CD4-positive, alpha-beta T cell treated with Interleukin-17A for 4 hours (primary cell): ENCODE measurements at places on chromosomes 7 and 10.

DNA sequence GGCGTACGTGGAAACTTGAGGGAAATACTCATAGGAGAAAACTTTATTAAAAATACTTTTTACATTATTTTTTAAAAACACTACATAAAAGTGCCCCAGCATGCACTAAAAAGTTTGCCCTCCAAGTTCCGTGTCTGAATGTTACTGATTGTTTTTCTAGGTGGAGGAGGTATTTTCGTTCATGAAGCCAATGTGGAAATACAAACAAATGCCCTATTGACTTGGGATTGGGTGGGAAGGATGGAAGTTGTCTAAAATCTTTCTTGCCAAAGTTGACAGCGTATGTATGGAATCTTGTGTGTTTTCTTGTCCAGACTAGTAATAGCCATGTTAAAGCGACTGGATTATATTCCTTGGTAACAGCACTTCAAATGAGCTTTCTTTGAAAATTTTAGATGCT lies 1.2 kb downstream of the PROSER2 start:
- no peak for DNase-seq

DNA sequence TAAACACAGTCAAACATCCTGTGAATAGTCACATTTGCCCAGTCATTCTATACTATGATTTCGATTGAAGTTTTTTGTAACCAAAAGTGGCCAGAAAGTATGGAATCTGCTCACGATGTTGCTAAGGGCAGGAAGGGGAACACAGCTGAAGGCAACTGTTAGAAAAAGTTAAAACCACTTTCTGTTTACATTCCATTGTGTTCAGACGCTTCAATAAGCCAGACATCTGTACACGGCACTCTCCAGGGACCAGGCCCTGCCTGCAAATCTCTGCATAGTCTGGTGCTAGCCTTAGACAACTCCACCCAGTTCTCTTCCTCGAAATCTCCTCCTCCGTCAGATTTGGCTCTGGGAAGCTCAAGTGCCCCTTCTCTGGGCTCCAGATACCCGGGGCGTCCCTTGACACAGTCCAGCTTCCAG lies 17.1 kb upstream of the TMEM120A start:
- no peak for DNase-seq

DNA sequence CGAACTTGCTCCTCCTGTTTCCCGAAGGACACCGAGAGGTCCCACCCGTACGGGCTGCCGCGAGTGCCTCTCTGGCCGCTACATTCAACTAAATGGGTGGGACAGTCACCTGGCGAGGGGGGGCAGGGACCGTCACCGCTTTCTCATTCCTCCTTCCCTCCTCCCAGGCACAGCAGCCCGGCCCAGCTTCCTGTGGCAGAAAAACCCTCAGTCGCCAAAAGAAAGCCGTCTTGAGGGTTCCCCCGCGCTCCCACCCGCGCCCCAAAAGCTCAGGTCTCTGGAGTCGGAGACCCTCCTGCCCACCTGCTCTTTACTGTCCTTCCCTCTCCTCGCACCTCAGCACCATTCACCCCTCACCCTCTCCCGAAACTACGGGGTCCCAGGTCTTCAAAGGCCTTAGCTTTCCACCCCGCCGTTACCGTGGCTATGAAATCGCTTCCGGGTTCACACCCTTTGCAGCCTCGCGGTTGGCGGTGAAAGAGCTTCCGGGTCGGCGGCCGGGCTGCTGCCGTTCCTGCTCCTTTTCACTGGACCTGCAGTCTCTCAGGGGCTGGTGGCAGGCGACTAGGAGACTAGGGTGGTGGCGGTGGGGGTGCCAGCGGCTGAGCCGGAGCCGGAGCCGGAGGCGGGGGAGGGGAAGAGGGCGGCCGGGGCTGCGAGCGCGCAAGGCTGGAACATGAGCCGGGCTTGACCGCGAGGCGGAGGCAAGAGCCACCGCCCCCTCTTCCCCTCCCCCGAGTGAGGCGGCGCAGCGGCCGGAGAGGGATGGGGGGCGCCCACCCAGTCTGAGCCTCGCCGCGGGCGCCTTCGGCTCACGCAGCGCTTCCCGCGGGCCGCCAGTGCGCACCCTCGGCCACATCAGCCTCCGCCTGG lies at the start of the genes ANKIB1 and KRIT1:
ANKIB1 (plus strand) TSS at position 488 of the 873 bp plus-strand sequence. CDS start 49,005 bp downstream, outside the sequence.
KRIT1 (minus strand) TSS at position 428 of the 873 bp plus-strand sequence. CDS start 3,779 bp downstream, outside the sequence.
- peak; percentile 88 for DNase-seq

DNA sequence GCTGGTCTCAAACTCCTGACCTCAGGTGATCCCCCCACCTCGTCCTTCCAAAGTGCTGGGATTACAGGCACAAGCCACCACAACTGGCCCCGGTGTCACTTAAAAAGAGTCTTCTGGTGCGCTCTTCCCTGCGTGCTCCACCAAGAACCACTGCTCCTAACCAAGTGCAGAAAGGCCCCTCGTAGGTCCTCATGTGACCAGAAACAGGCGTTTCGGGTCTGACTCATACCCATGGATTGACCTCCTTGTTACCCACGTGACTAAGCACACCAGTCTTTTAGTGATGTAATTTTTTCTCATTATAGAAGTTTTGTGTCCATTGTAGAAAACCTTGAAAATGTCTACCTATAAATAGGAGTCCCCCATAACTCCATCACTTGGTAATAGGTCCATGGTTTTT lies 13.9 kb downstream of the FKBP6 start:
- DNase-seq, result no peak

- DNase-seq, result no peak
Observed at GRCh38 chr10:77004917-77005564, 632.6 kb downstream of the KCNMA1 start.

DNA sequence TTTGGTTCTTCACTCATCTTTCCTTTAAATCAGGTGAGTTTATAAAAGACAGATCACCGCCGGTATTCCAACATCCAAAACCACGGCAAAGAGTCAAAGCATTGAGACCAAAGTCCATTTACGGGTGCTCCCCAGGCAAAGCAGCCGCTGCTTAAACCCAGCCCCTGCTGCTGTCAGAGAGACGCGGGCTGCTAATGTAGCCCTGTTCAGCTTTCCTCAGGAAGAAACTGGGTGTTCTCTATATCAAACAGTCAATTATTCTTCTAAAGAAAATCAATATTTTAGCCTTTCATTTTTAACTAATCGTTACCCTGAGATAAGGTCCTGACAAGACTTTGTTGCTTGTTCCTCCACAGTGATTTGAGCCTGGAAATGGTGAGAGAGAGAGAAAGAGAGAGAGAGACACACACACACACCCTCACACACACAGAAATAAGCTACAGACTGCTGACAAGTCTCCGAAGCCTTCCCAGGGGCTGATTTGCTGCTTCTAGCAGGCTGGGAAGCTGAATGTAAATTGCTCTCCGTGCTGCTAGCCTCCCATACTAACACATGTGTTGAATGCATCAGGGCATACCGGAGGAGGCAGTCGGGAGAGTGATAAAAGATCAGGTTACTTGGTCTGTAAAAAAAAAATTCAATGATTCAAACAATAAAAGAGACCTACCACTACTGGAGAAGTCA lies 183.0 kb upstream of the ANK3 start:
- peak; percentile 9 for DNase-seq

- DNase-seq, result no peak
Observed at GRCh38 chr7:12647364-12648219, 39.8 kb upstream of the ARL4A start.

DNA sequence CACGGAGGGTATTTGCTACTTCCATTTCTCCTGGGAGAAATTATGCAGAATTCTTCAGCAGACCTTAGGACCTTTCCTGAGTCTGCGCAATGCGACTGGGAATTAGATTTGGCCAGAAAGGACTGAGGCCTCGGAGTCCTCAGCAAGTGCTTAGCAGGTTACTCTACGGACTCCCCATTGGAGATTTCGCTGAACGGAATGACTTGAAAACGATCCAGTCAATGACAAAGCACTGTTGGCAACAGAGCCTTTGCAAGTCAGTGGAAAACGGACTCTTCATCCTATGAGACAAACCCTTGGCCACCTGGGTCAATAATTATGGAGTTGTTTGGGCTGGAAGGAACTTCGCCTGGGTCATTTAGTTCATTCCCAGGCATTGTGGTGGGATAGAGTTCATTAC lies 107.4 kb downstream of the FAM204A start:
- DNase-seq, result no peak

DNA sequence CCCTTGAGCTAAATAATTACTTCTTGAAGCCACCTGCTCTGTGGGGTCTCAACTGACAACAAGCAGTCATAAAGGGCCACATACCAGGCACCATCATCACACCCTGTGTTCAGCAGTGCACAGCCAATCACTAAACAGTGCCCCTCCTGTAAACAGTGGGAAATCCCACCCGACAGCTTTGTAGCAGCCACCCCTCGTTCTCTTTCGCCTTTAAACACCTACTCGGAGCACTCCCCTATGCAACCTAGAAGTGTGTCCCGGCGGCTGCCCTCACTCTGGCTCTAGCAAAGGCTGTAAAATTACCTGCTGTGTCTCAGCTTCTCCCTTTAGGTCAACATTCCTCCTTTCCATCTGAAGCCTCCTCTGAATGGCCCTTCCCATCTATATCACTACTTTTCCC lies 111.9 kb downstream of the TCERG1L start:
- DNase-seq, result no peak

DNA sequence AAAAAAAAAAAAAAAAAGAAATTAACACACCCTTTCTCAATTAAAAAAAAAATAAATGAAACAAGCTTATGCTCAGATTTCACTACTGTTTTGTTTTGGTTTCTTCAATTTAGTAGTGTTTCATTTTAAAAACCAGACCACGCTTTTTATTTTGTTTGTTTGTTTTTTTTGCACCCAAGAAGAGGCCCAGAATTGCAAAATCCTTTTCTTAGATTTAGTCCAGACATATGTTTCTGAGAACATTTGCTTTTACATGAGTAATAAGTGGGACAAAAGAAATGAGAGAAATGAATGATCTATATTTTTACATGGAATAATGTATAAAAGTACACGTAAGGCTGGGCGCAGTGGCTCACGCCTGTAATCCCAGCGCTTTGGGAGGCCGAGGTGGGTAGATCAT lies 34.5 kb upstream of the CAMK1D start:
- no peak for DNase-seq
